ENCODE measurements at places on chromosomes 11 and 22.

DNA sequence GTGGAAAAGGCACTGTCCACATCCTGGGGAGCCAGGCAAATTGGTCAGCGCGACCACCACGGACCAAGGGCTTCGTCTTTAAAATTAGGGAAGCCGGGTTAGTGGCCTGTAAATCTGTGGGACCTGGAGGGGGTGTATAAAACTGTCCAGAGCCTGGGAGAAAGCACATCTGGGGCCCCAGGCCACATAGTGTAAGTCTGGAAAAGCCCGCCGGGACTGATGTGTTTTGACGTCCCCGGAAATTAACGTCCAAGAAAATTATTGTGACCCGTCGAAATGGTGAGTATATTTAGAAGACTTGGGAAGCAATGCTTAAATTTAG lies 4.2 kb upstream of the IGF2 start:
- no peak for DNase-seq

GRCh38 chr22:38135133-38135706 lies 24.7 kb upstream of the BAIAP2L2 start:
- DNase-seq: peak; percentile 11

DNA sequence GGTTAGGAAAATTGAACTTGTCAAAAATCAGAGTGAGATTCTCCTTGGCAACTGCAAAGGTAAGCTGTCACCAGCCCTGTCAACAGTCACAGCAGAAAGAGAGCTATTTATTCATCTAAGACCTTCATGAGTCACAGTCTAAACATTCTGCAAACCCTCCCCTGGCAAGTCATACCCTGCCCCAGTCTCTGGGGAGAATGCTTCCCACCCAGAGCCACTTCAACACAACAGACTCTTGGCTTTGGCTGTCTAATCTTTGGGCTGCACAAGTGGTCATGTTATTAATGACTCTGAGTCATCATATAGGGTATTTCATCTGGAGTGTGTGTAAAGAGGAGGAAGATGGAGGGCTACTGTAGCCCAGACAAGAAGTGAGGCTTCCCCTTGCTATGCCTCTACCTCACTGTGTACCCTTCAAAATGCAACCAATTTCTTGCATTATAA lies 153.4 kb downstream of the CCDC34 start:
- no peak for DNase-seq

GRCh38 chr11:33722590-33723234 lies 13.5 kb downstream of the CD59 start:
- DNase-seq: no peak

- DNase-seq: no peak
Measured at GRCh38 chr22:35905894-35906293, 122.7 kb downstream of the RBFOX2 start.

DNA sequence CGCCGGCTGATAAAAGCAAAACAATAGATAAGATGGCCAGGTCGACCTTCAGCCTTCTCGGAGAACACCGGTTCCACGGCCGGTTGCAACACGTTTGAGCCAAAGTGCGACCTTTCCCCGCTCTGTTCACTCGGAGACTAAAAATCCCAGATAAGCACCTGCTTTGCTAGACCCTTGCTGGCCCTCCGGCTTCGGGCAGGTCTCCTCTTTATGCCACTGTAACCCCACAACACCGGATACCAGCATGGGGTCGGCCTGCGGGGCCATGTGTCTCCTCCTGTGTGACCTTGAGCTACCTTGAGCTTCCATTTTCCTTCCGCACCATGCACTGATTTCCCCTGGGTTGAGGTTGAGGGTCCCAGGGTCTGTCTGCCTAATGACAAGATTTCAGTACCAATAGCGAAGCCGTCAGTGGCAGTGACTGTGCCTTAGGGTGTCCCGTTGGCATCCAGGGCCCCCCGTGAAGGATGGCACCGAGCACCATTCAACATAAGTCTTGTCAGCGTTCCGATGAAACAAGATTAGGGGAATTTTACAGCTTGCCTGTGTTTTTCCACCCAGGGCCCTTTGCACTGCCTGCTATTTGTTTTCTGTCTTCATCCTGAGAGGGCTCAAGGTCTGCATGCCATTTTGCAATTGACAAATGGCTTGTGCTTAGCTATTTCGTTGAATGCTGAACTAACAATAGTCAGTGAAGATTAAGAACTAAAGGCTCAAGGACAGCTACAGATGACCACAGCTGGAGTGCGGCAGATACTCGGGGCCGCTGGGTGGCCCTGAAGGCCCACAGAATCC lies 118.6 kb downstream of the KCNQ1 start:
- no peak for DNase-seq

All from uterus (tissue), 4 donors.